ENCODE measurements at places on chromosomes 13 and 19.

- DNase-seq: no peak
Measured at GRCh38 chr13:73058432-73058735, 421 bp upstream of the KLF5 start.

- DNase-seq: no peak
Measured at GRCh38 chr13:31956980-31957644, 74.5 kb upstream of the FRY start.

- DNase-seq: no peak
Measured at GRCh38 chr13:36778083-36778671, 40.8 kb upstream of the RFXAP start.

DNA sequence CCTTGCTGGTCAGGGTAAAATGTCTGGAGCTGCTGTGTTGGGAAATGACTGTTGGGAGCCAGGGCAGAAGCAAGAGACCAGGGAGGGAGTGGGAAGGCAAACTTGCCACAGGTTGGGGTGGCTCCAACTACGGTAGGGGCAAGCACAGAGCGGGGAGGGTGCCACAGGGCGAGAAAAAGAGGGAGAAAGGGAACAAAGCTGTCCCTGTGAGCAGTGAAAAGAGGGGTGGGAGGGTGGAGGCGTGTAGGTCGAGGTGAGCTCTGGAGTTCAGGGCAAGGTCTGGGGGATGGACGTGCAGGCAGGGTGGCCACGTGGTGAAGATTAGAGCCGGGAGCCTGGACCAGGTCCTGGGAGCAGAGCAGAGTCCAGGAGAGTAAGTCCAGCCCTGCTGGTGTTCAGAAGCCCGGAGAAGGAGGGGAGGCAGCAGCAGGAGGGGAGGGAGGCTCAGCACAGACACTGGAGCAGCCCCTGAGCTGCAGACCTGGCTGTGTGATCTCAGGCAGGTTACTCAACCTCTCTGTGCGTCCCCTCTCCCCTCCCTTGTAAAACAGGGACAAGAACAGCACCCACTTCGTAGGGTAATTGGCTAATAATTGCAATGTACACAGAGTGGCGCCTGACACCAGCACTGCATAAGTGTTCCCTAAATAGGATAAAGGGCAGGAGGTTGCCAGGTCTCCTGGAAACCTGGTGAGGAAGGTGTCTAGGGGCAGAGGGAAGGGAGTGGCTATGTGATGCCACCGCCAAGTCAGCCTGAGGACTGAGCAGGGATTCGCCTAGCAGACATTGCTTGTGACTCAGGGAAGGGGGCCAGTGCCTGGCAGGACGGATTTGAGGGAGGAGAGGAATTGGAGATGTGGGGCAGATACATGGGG, 3.2 kb upstream of the POLR2E start:
- no peak for DNase-seq

GRCh38 chr13:46551410-46552302, 1.3 kb upstream of the LRCH1 start:
- peak; percentile 65 for DNase-seq

- no peak for DNase-seq
Measured at GRCh38 chr13:112442483-112443090, 66.4 kb downstream of the SPACA7 start.
